Esophagus squamous epithelium (tissue), 5 donors: ENCODE measurements at places on chromosomes 1 and 21.

DNA sequence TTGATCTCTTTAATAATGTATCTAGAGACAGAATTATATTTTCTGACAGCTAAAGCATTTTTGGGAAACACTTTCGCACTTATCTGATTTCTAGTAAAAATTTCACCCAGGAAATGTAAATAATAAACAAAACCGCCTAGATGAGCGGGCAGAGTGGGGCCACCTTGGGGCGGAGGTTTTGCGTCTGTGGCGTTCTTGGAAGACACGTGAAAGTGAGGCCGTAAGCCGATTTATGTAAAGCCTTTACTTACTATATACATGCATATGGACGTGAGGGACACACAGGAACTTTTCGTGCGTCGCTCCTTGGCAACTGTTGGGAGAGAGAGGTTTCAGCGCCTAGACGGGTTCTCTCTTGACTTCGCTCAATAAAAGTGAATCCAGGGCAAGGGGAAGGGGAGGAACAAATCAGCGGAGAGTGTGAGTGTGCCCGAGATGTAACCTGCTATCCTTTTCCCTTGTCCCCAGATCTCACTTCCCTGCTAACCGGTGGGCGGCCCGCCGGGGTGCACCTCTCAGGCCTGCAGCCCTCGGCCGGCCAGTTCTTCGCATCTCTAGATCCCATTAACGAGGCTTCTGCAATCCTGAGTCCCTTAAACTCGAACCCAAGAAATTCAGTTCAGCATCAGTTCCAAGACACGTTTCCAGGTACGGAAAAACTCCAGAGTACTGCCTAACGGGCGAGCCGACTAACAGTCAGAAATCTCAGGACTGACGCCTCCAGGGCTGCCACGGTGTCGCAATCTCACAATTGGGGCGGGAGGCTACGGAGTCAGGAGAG, 1.7 kb downstream of the HLX start:
- DNase-seq: no peak

DNA sequence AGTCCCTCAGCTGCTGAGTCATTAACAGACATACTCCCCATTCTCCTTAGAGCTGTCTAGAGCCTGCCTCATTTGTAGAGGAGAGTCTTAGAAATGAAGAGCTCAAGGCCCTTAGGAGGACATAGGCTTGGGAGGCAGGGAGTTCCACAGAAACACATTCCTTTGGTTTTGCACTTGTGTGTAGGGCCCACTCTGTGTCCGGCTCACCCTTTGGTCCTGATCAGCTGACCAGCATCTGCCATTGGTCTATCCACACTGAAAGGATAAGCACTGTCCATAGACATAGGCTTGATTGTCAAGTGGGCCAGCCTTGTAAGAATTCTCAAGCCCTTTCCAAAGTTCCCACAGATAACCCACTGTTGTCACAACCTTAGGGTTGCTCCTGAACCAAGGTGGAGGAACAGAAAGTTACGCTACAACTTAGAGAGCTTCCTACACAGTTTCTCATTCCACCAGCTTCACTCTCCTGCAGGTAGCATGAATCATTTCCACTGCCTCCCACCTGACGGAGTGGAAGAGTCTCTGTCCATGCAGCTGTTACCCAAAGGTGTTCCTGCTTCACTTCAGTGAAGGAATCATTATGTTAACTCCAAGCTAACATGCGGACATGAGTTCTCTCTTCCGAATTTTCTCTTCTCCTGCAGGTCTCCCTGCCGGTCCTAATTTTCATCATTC, 96.1 kb downstream of the TNFSF18 start:
- DNase-seq: no peak

DNA sequence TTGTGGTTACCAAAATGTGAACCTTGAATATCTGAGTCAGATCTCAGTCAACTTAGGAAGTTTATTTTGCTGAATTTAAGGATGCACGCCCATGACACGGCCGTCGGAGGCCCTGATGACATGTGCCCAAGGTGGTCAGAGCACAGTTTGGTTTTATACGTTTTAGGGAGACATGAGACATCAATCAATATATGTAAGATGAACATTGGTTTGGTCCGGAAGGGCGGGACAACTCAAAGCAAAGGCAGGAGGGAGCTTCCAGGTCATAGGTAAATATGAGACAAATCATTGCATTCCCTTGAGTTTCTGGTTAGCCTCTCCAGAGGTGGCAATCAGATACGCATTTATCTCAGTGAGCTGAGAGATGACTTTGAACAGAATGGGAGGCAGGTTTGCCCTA, 1.0 kb upstream of the PRMT2 start:
- no peak for DNase-seq

GRCh38 chr1:4634793-4635406, 19.5 kb upstream of the AJAP1 start:
- DNase-seq: no peak

DNA sequence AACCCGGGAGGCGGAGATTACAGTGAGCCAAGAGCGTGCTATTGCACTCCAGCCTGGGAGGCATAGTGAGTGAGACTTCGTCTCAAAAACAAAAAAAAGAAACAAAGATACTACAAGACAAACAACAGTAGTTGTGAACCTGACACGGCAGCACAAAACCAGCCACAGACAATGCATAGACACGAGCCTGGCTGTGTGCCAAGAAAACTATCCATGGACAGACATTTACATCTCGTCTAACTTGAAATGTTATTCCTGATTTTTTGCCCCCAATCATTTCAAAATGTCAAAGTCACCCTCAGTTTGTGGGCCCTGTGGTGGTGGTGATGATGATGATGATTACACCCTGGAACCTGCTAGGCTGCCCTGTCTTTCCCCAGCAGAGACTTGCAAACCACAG, 6.3 kb downstream of the KLHL21 start:
- DNase-seq: no peak

- DNase-seq: no peak
Observed at GRCh38 chr1:244945109-244945671, 80.8 kb upstream of the HNRNPU start.

DNA sequence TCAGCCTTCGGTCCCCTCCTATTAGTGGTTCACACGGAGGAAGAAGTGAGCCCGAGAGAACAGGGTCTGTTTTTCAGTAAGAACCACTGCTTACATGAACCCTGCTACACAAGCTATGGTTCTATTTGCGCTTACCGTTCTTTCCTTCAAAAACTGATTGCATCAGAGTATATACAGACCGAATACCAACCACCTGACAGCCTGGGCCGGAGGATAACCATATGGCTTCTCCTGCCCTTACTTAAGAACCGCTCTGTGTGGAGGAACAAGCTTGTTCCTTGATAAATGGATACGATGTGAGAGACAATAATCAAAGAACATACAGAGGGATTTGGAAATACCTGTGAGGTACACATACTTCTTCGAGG, 1.1 kb upstream of the KCNT2 start:
- DNase-seq: no peak
